ENCODE measurements at places on chromosomes 6 and 20. TPM values are rescaled to one million over a fixed set of nuclear protein-coding genes. Genes with fewer than 3 reads are reported as not detected.

PGC gene
- polyA plus RNA-seq, result 33.6 TPM

FAM162B gene
- polyA plus RNA-seq, result 2.1 TPM

SLC26A8 gene
- polyA plus RNA-seq, result 0.07 TPM

KCNQ5 gene
- 0.04 TPM for polyA plus RNA-seq

PRR18 gene
- 0.40 TPM for polyA plus RNA-seq

DNA sequence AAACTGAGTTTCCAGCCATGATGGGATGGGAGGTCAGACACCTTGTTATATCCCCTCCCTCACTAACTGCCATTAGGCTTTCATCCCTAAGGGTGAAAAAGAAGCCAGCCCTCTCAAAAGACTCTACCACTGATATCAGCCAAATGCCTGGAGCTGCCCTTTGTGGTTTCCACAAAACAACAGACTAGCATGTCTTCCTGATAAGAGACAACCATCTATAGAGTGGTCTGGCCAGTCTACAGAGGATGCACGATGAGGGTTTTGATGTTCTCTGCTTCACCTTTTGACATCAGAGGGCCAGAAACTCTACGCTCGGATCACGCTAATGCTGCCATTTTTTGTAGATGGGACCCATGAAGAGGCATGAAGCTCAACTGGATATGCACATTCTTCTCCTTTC, 61.7 kb upstream of the ARHGAP18 start:
- DNase-seq, result no peak

- DNase-seq, result no peak
These were observed 72.3 kb downstream of the CDYL start for GRCh38 chr6:4848382-4849068.

- no peak for DNase-seq
These were observed 19.4 kb upstream of the COL19A1 start for GRCh38 chr6:69846770-69847491.

DNA sequence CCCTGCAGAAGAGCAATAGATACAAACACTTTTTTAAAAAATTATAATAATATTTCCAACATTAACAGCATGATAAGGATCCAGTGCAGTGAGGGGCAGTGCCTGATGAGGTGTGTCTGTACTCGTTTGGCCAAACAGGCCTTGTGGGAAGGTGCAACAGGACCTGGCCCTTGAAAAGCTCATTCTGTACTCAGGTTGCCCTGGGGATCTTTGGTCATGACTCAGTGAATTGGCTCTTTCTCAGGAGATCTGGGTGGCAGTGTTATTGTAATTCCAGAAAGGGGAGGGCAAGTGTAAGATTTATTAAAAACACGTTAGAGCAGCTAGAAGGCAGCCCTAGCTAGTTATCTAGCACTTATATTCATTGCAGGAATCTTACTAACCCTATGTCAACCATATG, 2.9 kb upstream of the SPINT3 start:
- DNase-seq, result no peak

- DNase-seq, result no peak
These were observed 115.4 kb downstream of the ISM1 start for GRCh38 chr20:13336308-13337089.

- DNase-seq, result no peak
These were observed 41.3 kb downstream of the NHLRC1 start for GRCh38 chr6:18081025-18081668.

GRCh38 chr6:41614715-41615114, 23.6 kb upstream of the MDFI start:
- DNase-seq, result no peak
